ENCODE measurements at places on chromosomes 4 and X.

DNA sequence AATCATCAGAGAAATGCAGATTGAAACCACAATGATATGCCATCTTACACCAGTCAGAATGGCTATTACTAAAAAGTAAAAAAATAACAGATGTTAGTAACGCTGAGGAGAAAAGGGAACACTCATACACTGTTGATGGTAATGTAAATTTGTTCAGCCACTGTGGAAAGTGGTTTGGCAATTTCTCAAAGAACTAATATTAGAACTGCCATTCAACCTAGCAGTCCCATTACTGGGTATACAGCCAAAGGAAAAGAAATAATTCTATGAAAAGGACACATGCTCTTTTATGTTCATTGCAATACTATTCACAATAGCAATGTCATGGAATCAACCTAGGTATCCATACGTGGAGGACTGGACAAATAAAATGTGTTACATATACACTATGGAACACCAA is 566.3 kb downstream of the STPG2 start:
- DNase-seq: no peak

- no peak for DNase-seq
Measured at GRCh38 chr4:54709400-54709799, 51.6 kb downstream of the KIT start.

DNA sequence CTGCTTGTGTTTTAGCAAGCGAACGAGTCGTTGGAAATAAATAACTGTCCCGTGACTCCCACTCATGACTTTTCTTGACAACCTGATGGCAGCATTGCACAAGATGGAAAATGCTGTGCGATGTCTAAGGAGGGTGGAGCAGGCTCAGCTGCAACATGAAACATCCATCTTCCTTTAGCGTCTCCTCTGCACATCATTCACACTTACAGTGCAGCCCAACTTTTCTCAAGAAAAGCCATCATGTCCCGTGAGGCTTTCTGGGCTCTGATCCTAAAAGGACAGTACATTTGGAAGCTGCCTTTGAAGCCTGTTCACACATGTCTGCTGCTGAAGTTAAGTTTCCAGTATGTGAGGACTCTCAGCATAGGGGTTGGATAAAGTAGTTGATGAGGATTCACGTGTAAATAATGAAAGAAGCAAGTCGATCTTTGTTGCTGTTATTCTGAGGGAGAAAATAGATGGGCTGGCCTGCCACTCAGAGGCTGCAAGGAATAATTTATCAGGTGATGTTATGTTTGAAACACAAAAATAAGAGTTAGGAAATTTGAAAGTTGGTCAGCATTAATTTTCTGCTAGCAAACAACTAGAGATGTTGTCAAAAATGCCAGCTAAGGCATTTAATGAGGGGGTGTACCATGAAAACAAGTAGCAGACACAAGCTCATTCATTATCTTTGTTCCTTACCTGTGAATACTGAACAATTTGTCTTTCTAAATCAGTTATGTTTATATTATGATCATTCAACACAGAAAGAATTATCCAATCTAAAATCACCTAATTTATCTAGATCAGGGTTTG is 328.7 kb upstream of the ZFP42 start:
- no peak for DNase-seq

GRCh38 chr4:187603093-187604025 is 392.2 kb upstream of the ZFP42 start:
- no peak for DNase-seq

- DNase-seq: no peak
Measured at GRCh38 chrX:120697053-120697452, 67.2 kb upstream of the C1GALT1C1 start.
